Cortex of kidney (tissue), 1 donor: ENCODE measurements at places on chromosomes 2 and 18.

GRCh38 chr2:241560883-241561474 is 2.4 kb downstream of the BOK start:
- no peak for DNase-seq

GRCh38 chr2:55768991-55769390 is 75.3 kb upstream of the PNPT1 start:
- no peak for DNase-seq

GRCh38 chr2:31859959-31860358 is 150.8 kb downstream of the MEMO1 start:
- no peak for DNase-seq

- no peak for DNase-seq
These were observed 24.1 kb downstream of the DCDC2C start for GRCh38 chr2:3727397-3728045.

- DNase-seq, result no peak
These were observed 11.4 kb downstream of the SERPINB5 start for GRCh38 chr18:63488160-63488559.

- no peak for DNase-seq
These were observed 36.6 kb downstream of the CYP1B1 start for GRCh38 chr2:38039121-38039910.

DNA sequence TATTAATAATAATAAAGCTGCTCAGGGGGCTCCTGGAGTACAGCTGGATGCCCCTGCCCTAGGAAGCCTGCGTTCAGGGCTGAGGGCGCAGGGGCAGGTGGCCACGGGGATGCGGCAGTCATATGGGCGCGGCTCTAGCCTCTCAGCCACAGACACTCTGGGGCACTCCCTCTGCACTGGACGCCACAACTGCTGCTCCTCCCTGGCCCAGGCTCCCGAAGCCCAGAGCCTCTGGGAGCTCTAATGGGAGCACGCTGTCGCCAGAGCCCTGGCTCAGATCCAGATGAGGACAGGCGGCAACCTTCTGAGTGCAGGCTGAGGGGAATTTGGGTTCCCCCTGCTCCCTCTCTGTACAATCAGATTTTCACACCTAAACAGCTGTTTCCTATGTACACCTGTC is 93.6 kb downstream of the MTCL1 start:
- no peak for DNase-seq

GRCh38 chr2:54947136-54947535 is 103.1 kb downstream of the RTN4 start:
- DNase-seq, result no peak

DNA sequence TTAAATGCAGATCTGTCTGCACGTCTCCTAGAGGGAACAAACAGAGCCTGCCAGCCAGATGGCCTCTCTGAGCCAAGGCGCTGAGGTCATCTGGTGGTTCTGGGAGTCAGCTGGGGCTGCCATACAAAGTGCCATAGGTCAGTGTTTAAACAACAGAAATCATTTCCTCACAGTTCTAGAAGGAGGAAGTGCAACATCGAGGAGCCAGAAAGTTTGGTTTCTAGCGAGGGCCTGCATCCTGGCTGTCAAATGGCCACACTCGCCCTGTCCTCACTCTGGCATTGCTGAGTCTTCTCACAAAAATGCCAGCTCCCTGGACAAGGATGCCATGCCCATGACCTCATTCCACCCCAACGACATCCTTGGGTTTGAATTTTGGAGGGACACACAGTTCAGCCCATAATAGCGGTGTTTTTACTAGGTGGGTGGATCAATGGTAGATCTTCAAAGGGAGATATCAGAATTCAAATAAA is 59.6 kb downstream of the MYT1L start:
- DNase-seq, result no peak

DNA sequence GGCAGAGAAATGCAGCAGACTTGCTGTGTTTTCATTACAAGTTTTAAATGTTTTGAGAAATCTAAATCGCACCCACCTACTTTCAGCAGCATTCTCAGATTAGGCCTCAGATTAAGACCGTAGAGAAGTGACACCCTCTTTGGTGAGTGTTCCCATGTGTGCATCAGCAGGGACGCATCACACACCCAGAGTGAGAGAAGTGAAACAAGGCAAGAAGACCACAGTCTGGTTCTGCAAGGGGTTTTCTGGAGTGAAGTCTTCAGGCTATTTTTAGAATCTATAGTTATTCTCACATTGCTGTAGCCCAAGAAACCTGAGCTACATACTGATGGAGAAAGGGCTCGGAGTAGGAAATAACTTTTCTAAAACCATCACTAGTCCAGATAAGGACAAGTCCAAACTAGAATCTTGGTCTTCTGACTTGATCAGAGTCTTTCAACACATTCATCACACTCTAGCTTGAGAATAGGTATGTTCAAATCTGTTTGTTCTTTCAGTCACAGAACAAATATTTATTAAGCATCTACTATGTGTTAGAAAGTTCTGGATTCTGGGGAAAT is 1216.6 kb upstream of the PIK3C3 start:
- no peak for DNase-seq

GRCh38 chr2:215627771-215628170 is 191.9 kb upstream of the FN1 start:
- DNase-seq, result no peak

- DNase-seq, result no peak
These were observed 1.1 kb upstream of the ERMN start for GRCh38 chr2:157326698-157327097.
